AML-193 (cell line): ENCODE measurements at places on chromosomes 6 and 20.

DNA sequence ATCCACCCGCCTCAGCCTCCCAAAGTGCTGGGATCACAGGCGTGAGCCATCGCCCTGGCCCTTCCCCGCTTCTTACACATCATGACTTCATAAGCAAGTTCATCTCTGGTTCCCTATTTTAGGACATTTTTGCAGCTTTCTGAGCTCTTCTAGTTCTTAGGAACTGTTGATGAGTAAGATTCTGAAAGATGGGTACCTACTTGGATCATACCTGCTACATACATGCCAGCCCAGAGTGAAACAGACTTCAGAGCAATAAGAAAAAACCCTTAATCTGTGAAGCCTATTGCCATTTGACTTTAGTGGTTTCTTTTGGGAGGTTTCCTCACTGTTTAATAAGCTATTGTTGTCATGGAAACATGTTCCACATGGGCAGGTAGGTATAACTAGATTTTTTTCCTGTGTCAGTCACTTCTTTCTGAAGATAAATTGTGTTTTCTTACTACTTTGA lies 27.9 kb upstream of the TMEM217 start:
- DNase-seq: no peak

GRCh38 chr6:113219783-113220182 lies 637.4 kb upstream of the MARCKS start:
- peak; percentile 36 for DNase-seq

- DNase-seq: no peak
These were observed 1.1 kb downstream of the GNL1 start for GRCh38 chr6:30554962-30555815.

DNA sequence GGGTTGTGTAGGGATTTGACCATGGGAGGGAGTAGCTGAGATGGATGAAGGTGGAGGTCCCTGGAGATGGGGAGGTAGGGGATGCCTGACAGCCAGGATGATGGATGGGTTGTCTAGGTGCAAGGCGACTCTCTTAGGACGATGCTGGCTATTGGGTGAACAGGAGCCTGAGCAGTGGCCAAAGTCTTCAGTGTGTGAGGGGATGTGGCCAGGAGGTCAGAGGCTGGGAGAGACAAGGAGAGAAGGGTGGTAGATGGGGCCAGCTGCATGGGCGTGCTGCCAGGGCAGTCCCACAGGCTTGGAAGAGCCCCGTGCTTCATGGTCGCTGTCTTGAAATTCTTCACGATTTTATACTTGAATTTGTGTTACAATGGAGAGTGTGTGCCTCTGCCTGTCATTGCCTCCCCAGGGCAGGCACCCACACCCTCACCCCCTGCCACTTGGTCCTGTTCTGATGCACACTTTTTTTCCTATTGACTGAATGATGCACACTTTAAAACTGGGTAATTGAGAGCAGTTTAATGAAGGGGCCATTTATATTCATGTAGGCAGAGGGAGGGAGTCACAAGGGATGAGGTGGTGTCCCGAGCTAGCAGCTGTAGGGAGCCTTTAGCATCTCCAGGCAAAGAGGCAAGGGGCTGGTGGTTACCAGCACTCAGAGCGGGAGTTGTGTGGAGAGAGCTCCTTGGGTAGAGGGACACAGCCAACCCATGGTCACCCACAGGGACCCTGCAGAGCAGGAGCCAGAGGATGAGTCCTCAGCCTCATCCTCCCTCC lies 120.7 kb downstream of the DHX35 start:
- no peak for DNase-seq

- peak; percentile 100 for DNase-seq
These were observed 78.0 kb downstream of the FGD2 start for GRCh38 chr6:37083243-37084138.

GRCh38 chr20:15406072-15406471 lies 1068.7 kb upstream of the FLRT3 start:
- DNase-seq: no peak

- DNase-seq: no peak
These were observed 481.1 kb upstream of the MAN1A1 start for GRCh38 chr6:119830494-119831295.

GRCh38 chr6:142885182-142885867 lies 59.7 kb downstream of the HIVEP2 start:
- no peak for DNase-seq

DNA sequence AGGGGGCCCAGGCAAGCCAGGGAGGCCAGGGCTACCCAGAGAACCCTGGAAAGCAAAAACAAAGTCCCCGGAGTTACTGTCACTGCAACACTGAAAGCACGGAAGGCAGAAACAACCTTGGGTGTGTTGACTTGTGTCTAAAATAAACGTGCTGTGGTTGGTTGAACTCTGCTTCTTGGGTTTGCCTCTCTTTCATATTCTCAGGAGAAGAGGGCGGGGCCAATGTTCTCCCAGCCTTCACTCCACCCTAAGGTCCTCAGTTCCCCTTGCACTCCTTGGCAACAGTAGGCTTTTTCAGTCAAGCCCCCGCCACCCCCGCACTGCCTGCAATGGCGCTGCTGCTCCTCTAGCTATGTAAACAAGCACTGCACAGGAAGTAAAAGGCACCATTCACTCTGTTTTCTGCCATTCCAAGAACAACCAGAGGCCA lies 60.9 kb downstream of the COL9A1 start:
- DNase-seq: no peak

DNA sequence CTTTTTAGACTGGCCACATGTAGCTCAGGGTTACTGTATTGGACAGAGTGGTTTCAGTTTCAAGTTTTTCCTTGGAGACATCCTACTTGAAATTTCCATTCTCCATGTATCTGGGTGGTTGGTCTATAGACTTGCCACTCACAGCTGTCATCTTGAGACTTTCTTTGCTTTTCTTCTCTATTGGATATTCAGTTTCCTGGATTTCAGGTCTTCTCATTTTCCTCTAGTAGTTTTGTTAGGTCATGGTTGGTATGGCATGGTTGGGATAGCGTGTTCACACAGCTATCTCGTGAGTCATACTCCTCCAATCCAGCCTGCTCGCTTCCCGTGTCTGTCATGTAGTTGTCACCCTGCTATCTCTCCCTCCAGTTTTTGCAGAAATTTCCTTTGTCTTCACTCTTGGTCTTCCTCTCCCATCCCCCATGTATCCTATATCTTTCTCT lies 48.3 kb downstream of the PTPN1 start:
- DNase-seq: no peak

DNA sequence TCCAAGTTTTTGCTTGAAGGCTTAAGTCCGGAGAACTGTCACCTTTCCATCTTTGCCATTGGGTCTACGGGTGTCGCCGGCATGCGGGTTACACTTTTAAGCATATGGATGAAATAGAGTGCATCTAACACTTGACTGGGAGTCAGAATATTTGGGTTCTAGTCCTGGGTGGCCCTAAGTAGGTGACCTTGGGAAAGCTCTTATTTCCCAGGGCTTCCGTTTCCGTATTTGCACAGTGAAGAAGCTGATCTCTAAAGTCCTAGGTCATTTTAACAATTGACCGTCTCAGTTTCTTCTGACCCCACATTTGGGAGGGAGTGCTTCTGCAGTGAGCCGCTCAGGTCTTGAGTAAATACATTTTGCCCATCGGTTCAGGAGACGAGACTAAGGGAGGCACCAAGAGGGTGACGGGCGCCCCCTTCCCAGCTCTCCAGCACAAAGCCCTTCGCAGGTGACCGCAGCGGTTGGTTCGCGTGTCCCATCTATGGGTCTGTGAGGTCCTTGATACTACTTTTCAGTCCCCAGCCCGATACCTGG lies 651 bp upstream of the BLTP3A start:
- peak; percentile 67 for DNase-seq

DNA sequence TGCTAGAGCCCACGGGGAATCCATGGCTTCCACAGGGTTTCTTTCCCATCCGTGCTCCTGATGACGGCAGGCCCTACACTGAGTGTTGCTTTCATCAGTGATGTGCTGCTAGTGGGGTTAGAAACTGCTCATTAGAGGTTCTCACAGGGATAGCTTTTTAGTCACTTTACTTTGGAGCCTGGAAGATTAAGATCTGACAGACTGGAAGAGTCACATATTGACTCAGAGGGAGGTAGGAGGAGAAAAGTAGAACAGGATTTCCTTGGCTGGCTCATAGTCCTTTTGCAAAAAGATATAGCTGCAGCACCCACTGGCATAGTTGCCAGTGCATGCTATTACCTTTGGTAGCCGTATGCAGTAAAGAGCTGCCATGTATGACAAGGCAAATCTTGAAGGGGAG lies 890.3 kb downstream of the C6orf118 start:
- DNase-seq: no peak

DNA sequence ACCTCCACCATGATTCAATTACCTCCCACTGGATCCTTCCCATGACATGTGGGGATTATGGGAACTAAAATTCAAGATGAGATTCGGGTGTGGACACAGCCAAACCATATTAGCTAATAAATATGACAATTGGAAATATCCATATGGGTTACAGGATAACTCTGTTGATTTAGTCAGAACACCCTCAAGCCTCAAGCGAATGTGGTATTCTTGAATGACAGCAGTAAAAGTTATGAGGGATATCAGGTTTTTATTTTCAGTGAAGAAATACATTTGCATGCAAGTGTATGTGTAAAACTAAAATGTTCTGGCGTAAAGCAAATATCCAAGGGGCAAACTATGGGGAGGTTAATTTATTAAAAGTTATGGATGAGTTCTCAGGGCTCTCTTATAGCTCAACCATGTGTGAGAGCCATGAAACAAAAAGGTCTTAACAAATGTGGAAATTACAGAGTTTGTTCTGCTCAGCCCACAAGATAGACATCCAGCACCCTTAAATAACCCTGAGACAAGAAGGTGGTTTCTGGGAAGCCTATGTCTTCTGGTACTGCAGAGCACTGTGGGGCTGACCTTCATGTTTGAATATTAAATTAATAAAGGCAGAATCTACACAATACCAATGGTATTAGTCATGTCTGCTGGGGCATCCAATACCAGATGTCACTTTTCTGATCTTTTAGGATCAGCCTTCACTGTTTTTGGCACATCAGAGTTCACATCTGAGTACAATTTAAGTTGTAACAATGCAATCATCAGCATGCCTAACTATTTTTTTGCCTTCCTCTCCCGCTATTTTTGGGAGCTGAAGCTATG lies 370.5 kb upstream of the RSPO3 start:
- no peak for DNase-seq

DNA sequence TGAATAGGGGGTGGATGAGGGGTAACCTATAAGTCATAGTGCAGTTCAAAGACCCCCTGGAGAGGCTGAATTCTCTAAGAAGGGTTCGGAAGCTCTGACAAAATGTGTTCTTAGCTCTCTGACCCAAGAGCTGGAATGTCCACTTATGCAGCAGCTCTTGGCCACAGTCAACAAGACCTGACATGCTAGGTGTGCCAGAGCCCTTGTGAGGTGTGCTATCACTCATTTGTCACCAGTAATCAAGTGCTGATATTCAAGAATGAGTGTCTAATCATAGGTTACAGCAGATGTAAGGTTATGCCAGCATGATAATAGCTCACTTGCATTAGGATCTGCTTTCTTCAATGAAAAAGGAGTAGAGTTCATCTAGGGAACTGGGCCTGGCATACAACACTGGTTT lies 28.1 kb downstream of the TOMM6 start:
- DNase-seq: no peak

- DNase-seq: no peak
These were observed 53.2 kb downstream of the CTCFL start for GRCh38 chr20:57471496-57472372.

DNA sequence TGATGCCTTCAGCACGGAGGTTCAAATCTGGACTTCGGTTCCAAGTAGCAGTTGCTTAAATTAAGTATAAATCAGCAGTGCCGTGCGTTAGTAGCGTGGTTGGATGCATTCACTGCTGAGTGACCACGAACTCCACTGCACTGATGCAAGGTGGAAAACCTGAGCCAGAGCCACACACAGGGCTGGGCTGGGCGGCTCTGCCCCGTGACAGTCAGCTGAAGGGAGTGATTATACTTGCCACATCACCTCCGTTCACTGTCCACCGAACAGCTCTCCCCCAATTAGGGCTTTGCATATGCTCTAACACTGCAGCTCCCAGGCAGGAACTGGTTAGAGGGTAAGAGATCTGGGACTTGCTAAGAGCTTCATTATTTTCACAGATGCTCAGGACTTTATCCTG lies 22.2 kb downstream of the PPP1R3G start:
- DNase-seq: no peak
